ENCODE measurements at places on chromosomes 13 and 19.

DNA sequence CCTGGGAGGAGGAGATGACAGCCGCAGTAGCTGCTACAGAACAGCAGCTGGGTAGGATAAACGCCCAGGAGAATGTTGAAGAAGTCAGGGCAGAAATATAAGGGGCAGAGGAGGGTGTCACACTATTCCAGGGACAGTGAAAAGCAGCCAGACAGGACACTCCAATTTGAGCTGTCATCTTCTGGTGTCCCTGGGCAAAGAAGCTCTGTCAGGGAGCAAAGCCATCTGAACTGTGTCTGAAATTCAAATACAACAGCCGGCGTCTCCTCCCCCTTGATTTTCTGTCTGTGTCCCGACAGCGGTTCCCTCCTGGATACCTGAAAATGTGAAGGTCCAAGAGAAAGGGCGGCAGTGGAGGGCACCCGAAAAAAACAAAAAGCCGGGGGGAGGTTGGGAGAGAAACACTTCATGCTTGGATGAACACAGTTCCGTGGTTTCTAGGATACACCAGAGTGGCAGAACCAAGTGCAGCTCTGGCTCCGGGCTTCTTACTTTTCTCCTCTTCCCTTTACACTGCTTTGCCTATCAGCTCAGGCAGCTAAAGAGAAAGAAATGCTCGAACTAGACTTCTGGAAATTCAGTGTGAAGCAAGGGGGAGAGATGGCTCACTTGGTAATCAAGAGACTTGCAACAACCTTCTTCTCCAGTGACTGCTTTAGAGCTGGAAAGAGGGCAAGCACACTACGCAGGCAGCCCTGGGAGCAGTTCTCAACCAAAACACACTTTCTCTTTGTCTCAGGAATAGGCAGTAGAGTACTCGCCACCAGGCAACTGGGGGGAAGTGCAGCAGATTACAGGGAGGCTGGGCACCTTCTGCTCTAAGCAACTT lies 465.6 kb downstream of the ITGBL1 start:
- DNase-seq, result no peak

GRCh38 chr19:40565355-40565754 lies 11.3 kb upstream of the SHKBP1 start:
- DNase-seq, result no peak

- no peak for DNase-seq
These were observed 107.0 kb downstream of the SIPA1L3 start for GRCh38 chr19:38013913-38014580.

DNA sequence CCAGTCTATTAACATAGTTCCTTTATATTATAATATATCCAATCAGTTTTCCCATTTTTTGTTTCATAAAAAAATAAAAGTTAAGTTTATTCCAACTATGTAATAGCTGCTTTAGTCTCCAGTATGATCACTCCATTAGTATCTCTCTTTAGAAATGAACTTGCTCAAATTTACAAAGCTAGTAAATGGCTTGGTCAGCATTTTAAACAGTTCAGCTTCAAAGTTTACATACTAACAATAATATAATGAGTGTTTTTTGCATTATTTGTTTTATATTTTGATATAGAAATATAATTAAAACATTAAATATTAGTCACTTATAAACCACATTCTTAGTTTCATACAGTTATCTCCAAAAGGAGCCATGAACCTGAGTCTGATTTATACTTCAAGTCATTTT lies 1073.8 kb downstream of the SLITRK5 start:
- no peak for DNase-seq
